ENCODE measurements at places on chromosomes 16 and 17.

- DNase-seq: no peak
Measured at GRCh38 chr16:24858219-24859041, 12.7 kb downstream of the SLC5A11 start.

GRCh38 chr16:4947722-4948503 lies 10.2 kb upstream of the SEC14L5 start:
- peak; percentile 58 for DNase-seq

- no peak for DNase-seq
Measured at GRCh38 chr16:30786115-30786935, 680 bp downstream of the ZNF629 start.

DNA sequence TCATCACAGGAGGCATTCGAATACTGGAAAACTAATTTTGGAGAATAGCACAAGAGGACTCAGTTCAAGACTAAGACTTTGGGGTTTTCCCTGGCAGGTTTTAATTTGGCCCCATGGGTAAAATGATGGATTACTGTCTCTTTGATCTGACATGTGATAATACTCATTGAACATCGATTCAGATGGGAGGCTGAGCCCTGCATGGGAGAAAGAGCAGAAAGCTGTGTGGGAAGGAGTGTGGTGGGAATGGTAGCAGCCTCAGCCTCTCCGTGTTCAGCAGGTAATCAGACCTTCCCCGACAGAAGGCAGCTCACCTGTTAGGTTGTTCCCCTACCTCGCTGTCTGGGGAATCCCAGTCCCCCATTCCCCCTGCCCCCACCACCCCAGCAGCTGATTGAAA lies 124.7 kb upstream of the TNRC6C start:
- DNase-seq: no peak

- DNase-seq: no peak
Measured at GRCh38 chr17:43020789-43021740, 1.1 kb downstream of the VAT1 start.

DNA sequence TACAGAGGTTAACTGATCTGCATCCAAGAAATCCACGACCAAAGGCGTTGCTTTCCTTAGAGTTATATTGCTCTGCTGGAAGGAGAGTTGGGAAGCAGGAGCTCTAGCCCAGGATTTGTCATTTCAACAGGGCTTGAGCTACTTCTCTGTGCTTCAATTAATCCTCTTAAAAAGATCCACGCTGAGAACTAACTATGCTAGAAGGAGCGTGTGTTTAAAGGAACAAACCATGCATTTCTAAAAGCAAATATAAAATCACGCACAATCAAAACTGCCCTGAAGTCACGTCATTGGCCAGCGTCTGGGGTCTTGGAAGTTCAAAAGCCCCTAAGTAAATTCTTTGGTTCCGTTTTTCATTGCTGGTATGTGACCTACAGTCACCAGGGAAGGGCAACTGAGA lies 1.1 kb downstream of the ARL6IP1 start:
- no peak for DNase-seq

DNA sequence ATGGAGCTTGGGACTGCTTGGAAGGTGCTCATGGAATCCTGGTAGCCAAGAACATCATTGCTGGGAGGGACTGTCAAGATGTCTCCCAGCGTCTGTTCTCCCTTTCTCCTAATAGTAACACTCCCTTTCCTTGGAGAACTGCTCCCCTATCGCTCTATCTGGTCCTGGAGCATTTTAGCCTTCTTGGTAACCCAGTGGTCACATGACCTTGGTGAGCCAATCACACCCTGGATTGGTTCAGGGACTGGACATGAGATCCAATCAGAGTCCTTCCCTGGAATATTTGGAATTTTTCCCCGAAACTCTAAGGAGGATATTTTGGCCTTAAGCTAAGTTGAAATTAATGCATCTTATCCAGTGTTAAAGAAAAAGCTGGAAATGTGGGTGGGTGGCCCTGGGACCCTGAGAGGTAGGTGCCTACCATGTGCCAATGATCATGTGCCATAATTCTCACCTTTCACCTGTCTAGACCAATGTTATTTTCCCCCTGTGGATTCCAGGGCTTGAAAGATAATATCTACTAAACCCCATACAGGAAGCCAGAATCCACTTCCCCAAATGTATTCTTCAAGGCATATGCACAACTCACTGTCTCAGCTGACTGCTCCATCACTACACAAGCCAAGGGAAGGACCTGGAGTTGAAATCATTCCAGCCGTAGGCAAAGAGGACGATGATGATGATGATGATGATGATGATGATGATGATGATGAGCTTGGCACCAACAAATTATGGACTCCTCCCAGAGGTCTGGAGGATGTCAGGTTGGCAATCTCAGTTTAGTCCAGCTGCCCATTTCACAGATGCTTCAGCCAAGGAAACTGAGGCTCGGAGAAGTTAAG lies 193.2 kb downstream of the RAB11FIP4 start:
- no peak for DNase-seq

DNA sequence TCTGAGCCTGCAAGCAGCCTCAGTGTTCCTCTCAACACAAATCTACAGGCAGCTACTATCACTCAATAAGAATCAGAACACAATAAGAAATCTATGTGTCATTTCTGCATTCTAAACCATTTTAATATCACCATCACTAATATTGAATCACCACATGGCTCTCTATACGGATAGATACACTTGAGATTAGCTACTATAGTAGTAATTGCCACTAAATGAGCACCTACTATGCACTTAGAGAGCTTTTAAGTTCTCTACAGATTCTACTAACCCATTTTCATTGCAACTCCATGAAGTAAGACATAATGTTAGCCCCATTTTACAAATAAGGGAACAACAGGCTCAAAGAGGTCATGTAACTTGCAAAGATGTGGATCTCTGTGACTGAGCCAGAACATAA lies 132.8 kb upstream of the DYNLRB2 start:
- DNase-seq: no peak

DNA sequence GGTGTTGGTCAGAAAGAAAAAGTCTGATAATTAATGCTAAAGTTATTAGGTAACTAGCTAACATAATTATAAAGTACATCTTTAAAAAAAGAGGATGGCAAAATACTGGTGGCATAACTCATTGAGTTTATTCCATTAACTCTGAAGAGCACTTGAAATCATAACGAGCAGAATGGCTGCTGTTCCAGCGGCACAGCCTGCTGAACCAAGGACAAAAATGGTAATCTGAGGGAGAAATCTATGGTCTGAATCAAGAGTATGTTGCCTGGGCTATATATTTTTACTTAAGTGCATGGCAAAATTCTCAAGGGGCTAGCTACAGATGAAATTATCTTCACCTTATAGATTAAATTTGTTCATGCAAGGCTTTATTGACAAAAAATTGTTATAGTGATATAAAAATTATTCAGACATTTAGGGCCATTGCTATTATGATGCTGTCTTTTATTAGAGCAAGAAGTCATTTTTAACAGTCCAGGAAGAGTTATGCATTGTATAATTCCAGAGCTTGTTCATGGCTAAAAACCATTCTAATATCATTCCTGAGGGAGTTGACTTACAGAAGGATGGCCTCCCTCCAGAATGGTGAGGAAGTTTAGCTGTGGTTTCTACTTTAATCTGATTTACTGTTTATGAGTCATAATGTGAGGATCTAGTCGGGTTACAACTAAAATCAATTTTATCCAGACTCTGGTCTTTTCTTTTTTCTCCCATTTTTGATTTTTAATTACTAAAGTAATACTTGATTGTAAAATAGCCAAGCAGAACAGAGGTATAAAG lies 41.4 kb upstream of the ANKFN1 start:
- DNase-seq: no peak

DNA sequence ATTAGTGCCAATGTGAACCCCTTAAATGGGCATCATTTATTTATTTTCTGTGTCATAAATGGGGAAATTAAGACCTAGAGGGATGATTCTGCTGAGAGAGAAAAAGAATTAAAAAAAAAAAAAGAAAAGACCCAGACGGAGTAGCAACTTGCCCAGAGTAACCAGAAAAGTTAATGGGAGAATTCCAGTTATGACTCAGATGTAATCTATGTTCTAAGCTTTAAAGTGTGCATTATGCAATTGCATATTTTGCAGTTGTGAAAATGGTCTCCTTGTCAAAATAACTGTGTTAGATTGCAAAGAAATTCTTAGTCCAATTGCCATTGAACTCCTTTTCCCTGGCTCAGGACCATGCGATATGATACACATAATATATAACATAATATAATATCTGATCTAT lies 38.6 kb upstream of the TBX2 start:
- DNase-seq: no peak
